ENCODE measurements at places on chromosomes 3 and 15. TPM values are rescaled to one million over a fixed set of nuclear protein-coding genes. Genes with fewer than 3 reads are reported as not detected.

GRCh38 chr3:127798716-127799115 is 23.6 kb downstream of the MGLL start:
- DNase-seq = no peak

DNA sequence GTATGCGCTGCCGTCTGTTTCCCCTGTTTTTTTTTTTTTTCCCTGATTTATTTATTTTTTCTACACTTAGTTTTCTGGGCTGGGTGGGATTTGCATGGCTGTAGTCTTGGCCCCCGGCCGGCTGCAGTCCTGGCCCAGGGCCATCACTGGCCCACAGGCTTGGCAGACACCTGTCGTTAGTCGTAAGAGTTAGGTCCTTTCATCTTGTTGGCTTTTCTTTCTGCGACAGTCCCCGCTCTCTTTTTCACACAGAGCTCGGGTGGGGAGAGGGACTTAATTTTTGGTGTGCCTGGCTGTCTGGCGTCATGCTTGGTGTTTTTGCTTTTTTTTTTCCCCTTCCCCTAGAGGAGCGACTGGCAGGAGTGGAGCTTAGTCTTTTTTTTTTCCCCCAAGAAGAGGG is 183.4 kb downstream of the KLF13 start:
- DNase-seq = no peak

DNA sequence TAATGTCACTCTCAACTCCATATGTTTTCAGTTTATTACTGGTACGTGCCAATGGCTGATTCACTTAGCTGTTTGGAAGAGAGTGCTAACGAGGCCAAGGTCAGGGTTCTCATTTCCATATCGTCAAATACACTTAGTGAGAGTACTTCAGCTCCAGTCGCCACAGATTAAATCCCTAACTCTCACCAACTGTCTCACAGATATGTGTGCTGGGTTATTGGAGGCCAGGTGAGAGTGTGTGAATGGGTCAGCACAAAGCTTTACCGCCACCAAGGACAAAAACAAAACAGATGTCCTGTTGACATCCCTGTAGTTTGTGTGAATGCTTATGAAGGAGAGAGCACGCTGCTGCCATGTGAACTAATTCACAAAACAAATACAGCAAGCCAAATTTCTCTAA is 133.5 kb upstream of the TBL1XR1 start:
- DNase-seq = no peak

- no peak for DNase-seq
Measured at GRCh38 chr3:188191460-188191859, 37.5 kb downstream of the LPP start.

DNA sequence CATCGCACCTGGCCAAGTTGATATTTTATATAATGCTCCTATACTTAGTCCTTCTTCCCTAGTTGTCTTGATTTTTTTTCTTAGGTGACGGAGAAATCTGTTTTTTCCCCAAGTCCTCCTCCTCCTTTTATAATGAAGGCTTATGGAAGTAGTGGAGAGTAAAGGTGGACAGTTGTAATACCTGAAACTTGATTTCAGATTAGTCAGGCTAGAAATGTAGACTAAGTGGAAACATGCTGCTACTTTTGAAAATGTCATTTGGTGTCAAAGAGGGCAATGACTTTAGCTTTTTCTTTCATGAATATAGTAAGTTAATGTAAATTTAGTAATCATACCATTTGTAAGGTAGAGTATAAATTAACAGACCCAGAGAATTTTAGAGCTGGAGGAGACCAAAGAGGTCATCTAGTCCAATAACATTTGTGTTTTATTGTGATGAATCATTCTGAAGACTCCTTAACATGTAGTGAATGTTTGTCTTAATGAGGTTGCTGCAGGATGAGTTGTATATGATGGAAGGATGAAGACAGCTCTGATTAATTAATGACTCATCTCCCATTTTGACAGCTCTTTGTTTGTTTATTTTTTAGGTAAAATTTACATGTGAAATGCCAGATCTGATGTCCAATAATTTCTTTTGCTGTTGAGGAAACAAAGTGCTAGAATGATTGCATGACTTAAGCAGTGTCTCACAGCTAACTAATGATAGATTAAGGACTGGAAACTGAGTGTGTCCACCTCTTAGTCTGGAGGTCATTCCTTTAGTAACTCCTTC is 8.7 kb downstream of the CTDSPL2 start:
- DNase-seq = no peak

DNA sequence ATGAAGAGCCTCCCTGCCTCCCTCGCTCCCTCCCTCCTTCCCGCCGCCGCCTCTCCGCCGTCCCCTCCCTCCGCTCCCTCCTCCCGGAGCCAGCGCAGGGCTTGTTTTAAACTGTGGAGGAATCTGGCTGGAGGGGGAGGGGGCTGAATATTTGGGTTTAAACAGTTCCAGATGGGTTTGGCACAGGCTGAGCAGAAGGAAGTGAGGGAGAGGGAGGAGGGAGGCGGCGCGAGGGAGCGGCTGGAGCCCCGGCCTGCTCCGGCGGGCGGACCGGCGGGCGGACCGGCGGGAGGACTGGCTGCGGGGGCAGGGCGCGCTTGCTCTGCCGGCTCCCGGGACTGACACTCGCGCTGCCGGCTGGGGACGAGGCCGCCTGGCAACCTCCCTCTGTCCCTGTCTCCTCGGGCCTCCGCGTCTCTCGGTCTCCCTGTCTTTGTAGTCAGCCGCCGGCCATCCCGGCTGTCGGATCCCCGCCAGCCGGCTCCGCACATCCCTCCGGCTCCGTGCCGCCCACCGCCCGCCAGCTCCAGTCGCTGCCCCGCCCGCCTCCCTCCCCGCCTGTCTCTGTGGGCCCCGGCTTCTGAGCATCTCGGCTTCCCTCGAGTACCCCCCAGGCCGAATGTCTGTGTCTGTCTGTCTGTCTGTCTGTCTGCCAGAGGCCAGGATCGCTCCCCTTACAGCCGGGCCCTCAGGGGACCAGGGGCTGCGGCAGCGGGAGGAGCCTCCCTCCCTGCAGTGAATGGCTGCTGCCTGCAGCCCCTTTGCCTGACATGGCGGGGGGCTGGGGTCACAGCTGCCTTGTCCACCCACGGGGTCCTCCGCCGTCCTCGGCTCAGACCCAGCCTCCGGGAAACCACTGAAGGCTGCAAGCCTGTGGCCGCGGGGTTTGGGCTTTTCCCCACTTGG is 7.6 kb downstream of the EPHB3 start:
- peak; percentile 71 for DNase-seq

The FGF7 gene
- 6.2 TPM for polyA plus RNA-seq

GRCh38 chr3:21803604-21804003 is 52.6 kb upstream of the ZNF385D start:
- DNase-seq = no peak

The CFAP100 gene
- 0.09 TPM for polyA plus RNA-seq

GRCh38 chr15:100202309-100202960 is 139.3 kb downstream of the ADAMTS17 start:
- no peak for DNase-seq

The SLC12A1 gene
- not detected for polyA plus RNA-seq
